ENCODE measurements at places on chromosomes 1 and 21.
A peak's percentile ranks its signal among the peaks of the same experiment; 100 is the strongest.

- no peak for DNase-seq
These were observed 18.2 kb upstream of the RUNX3 start for GRCh38 chr1:24948079-24948827.

DNA sequence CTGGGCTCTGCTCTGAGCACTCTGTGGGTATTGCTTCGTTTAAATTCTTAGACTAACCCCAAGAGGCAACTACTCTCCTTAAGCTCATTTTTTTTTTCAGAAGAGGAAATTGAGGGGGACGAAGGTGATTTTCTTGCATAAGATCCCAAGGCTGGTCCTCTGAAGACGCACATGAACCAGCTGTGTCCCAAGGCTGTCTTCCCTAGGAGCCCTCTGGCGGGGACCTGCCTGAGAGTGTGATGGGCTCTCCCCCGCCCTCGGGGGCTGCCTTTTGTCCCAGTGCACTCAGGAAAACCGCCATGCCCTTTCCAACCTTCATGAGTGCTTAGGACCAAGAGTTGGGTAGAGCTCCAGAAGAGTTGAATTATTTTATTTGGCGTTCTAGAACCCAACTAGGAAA, 21.7 kb downstream of the UMODL1 start:
- DNase-seq = peak; percentile 82

- DNase-seq = no peak
These were observed 67.6 kb downstream of the ADSS2 start for GRCh38 chr1:244384066-244384465.

DNA sequence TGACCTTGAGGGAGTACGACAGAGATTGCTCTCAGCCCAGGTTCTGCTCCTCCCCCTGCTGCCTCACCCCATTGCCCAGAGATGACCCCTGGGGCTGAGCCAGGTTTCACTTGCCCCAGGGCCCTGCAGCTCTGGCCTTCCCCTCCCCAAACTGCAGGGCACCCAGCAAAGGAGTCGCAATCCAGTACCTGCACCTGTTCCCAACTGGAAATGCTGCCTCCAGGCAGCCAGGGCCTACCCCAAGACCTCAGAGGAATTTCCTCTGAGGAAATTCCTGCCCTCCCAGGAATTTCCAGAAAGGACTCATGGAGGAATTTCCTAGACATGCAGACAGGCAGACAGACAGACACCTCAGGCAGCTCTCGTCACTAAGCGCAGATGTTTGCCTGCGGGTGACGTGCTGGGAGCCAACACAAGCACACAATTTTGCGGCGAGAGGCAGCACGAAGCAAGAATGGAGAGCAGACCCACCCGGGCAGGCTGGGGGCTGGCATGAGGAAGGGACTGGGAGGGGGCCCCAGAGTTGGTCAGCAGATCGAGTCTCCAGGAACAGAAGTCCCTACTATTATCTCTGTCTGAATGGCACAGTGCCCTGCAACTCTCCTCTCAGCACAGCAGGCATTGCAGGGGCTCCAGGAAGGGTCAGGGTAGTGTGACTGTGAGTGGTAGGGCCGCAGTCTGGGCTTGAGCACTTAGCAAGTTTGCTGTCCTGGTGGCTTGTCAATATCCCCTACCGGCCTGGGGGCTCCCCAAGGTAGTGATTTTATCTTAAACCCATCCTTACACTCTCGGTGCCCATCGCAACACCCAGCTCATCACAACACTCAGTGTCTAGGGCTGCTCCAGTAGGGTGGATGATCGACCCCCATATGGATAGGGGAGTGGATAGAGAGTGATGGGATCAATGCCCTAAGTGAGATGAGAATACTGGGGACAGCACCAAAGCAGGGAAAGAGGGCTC, 2.9 kb upstream of the EFNA1 start:
- DNase-seq = no peak

DNA sequence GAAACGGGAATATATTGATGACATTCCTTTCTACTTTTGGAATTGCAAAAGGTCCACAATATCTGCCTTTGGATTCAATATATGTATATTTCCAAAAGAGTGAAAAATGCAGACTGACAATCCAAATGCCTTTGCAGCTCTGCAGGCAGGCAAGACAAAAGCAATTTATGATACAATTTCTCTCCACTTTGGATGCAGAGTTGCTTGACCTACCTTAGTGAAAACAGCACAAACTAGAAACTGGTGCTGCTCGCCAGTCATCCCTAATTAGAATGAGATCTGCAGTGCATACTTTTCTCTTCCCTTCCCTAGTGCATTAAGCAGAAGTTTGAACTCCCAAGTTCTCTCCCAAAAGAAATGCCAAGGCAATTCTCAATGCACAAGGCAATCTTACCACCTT, 56.8 kb downstream of the KIAA0319L start:
- no peak for DNase-seq

- no peak for DNase-seq
These were observed 34.1 kb upstream of the ADARB1 start for GRCh38 chr21:45040157-45040711.

DNA sequence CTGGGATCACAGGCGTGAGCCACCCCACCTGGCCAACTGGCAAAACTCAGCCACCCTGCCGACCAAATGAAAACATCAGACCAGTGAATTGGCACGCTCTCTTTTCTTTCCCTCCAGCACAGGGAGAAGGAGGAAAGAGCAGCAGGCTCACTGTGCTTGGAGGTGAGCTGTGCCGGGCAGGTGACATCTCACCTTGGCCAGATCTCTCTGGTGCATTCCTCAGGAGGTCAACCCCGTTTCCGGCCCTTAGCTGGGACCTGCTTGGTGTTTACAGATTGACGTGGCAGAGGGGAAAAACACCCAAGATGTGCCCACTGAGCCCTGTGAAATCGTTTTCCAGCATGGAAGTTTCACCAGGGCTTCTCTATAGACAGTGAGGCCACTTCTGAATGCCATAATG, 45.1 kb downstream of the TMEM51 start:
- no peak for DNase-seq

DNA sequence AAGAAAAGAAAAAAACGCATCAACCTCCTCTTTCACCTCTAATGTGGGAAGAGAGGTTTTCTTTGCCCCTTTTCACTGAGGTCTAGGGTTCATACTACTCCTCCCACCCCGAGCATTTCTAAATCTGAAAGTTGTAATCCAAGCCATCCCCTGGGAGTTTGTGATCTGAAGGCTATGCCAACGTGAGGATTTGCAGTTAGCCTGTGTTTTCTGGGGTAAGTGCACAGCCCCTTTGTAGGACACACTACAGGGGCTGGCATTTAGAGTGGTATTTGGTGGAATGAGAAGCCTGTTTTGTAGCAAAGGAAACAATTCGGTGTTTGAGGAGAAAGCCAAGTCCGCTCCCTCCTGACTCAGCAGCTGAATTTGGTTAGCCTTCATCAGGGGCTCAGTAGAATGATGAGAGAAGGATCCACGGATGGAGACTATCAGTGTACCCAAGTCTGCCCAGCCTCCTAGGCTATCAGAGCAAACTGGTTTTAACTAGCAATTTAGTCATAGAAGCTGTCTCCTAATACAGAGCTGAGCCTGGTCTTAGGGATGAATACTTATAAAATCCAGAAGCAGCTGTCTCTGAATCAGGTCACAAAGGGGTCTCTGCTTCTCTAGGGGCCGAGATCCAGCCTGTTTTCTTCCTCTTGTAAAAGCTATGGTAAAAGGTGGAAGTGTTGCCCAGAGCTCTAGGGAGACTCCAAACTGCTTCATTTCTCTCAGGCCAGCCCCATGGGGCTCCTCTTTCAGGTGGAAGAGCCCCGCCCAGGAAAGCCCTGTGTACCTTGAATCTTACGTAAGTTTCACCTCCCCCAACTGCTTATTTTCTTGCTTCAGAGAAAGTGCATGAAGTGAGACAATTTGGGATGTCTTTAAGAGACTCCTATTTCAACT, 2.1 kb downstream of the PCP4L1 start:
- no peak for DNase-seq

DNA sequence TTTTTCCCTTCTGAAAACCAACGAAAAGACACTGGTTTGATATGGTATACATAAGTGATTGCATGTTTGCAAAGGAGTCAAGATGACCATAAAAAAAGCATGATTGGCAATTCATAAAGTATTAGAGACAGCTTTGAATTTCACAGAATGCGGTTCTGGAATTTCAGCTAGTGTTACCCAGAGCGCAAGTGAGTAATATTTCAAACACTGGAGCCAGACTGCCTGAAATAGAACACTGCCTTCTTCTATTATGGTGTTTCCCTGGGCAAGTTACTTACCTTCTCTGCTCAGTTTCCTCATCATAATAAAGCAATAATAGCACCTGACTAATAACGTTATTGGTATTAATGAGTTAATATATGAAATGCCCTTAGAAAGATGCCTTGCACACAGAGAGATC, 54.7 kb downstream of the NEGR1 start:
- DNase-seq = no peak

DNA sequence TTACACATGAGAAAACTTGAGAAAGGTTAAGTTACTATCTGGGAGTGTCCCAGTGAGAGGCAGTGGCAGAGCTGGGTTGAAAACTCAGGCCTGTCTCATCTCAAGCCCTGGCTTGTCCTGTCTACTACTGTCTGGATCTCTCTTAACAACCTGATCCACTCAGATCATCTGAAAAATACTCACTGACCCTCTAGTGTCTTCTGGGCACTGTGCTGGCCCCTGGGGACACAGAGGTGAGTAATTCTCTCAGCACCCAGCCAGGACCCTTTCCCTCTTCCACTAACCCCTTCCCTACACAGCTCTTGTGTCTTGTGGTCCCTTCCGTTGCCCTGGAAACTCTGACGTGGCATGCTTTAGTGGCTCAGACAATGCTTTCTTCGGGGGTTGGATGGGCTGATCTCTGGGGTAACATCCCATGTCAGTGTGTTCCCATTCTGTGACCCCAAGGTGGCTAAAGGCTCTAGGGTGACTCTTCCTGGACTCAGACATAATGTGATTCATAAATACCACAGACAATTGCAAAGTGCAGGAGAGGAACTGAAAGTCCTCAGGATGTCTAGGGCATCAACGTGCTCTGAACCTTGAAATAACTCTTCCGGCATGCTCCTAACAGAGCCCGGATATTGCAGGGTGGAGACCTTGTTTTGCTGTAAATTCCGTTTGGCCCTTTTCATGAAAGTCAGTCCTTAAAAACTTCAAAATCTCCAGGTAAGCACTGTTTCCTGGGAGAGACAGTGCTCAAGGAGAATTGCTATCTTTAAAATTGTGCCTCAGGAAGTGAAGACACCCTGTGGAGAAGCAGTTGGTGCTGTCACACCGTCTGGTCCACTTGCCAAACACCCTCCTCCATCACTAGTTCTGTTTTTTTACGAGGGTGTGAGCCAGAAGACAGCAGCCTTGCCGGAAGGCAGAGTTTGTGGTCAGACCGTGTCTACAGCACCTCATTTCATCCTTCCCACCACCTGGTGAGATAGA, 4.0 kb downstream of the SHISAL2A start:
- DNase-seq = no peak

DNA sequence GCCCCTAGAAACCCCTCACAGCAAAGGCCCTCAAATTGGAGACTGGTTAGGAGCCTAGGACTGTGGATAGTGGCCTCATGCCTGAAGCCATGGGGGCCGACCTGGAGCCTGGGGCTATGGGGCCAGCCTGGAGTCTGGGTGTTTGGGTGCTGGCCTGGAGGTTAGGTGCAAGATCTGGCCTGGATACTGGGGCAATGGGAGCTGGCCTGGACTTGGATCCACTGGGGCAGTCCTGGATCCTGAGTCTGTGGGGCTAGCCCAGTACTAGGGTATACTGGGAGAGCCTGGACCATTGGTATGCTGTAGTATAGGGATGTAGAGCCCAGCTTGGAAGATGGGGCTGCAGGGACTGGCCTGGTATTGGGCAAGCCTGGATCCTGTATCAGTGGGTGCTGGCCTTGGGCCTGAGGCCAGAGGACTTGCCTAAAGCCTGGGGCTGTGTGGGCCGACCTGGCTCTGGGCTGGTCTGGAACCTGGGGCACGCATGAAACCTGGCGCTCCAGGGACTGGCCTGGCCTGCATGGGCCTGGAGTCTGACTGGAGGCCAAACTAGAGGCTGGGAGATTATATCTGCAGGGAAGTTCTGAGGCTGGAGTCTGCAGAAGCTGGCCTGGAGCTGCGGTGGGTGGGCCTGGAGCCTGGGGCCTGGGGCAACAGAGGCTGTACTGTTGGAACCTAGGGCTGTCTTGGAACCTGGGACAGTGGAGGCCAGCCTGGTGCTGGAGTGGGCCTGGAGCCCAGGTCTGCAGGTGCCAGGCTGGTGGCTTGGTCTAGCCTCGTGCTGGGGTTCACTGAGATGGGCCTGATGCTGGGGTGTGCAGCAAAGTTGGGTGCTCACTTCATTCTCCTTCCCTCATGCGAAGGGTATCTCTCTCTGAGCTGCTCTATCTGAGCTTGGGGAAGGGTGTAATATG, 12.6 kb upstream of the DENND1B start:
- DNase-seq = no peak

Measured in DMS79 (cell line).